ENCODE measurements at places on chromosomes 4 and X.
A peak's percentile ranks its signal among the peaks of the same experiment; 100 is the strongest.

DNA sequence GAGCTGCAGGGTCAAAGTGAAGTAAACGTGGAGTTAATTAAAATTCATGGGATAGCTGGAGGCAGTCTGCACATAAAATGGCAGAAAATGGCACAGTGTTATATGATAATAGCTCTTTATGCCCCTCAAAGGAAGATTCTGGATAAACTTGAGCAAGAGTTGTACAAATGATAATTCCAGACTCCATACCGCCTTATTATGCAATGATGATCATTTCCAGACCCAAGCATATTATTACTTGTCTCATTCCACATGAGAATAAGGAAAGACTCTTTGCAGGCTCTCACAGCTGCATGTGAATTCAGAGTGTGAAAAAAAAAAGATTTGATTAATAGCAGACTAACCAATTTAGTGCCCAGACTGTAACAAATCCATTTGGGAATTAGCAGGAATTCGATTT, 105.4 kb downstream of the STK32B start:
- no peak for DNase-seq

- DNase-seq, result no peak
These were observed 50.7 kb downstream of the CHST7 start for GRCh38 chrX:46624090-46624786.

- no peak for DNase-seq
These were observed 224.7 kb downstream of the ANTXR2 start for GRCh38 chr4:79848329-79848728.

DNA sequence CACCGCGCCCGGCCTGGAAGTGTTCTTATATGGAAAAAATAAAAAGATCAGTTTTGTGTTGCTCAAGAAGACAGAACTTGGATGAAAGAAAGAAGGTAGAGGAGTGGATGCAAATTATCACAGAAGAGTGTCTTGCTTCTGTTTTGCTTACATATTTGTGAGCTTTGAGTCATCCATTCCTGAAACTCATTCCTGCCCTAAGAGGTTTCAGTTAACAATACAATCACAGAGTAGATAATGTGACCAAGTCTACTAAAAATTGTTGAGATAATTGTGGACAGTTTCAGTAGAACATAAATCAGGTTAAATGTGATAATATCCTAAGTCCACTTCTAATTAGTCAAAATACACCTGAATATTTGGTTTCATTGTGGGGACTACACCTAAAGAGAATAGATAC, 26.4 kb upstream of the LRCH2 start:
- DNase-seq, result no peak

- no peak for DNase-seq
These were observed 61.8 kb downstream of the POLR2B start for GRCh38 chr4:57040510-57040909.

GRCh38 chrX:43016021-43016420, 238.1 kb upstream of the PPP1R2C start:
- DNase-seq, result no peak

DNA sequence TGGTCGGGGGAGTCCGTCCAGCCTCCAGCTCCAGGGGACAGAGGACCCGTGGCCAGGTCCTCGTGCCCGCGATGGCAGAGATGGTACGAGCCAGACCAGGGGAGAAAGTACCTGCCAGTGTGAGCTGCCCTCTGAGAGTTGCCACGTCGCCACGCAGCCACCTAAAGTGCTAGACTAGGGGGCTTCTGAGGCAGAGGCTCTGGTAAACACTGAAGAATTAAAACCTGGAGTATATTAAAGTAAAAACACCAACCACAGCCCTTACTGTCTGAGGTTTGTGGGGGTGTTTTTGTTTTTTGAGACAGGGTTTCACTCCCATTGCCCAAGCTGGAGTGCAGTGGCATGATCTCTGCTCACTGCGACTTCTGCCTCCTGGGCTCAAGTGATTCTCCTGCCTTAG, 60.1 kb upstream of the SORCS2 start:
- DNase-seq, result no peak

DNA sequence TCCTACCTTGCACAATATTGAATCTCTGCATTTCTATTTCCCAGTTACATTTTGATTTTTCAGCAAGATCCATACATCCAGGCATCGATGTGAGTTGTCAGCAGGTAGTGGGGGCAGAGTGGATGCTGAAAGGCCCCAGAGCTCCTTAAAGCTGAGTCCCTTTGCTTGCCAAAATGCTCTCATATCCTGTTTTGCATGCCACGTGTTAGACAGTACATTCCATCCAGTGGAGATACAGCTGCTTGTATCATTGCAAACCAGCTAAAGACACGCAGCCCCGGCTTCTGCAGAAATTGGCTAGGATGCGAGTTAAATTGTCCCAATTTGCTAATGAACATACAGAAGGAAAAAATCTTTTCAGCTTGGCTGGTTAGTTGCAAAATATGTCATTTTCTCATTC, 179.6 kb upstream of the MXRA5 start:
- no peak for DNase-seq

GRCh38 chrX:67612231-67612630, 68.4 kb downstream of the AR start:
- DNase-seq, result no peak

GRCh38 chr4:145822581-145822980, 116.0 kb downstream of the ZNF827 start:
- no peak for DNase-seq

DNA sequence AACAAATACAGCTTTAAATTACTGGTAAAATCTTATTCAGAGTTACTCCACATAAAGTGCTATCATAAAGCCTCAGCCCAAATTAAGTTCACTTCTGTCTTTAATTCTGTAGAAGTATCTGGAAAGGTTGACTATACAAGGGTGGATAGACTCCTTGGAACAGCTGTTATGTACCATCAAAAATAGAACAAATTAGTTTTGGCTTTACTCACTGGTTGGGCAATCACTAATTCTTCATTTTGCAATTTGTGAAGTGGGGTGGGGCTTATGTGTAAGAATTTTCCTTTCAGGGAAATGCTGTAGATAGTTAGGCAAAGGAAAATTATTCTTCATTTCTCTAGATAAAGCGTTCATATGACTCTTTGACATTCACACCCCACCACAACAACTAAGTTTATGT, 7.8 kb downstream of the DIAPH2 start:
- no peak for DNase-seq

GRCh38 chr4:89939994-89940393, 45.3 kb downstream of the MMRN1 start:
- DNase-seq, result no peak

- no peak for DNase-seq
These were observed 1.2 kb downstream of the CTSO start for GRCh38 chr4:155952501-155952901.

- no peak for DNase-seq
These were observed 554 bp downstream of the DCTD start for GRCh38 chr4:182916483-182917181.

GRCh38 chr4:113059449-113060182, 10.2 kb downstream of the ANK2 start:
- no peak for DNase-seq

GRCh38 chr4:27463816-27464215, 603.2 kb downstream of the STIM2 start:
- no peak for DNase-seq

DNA sequence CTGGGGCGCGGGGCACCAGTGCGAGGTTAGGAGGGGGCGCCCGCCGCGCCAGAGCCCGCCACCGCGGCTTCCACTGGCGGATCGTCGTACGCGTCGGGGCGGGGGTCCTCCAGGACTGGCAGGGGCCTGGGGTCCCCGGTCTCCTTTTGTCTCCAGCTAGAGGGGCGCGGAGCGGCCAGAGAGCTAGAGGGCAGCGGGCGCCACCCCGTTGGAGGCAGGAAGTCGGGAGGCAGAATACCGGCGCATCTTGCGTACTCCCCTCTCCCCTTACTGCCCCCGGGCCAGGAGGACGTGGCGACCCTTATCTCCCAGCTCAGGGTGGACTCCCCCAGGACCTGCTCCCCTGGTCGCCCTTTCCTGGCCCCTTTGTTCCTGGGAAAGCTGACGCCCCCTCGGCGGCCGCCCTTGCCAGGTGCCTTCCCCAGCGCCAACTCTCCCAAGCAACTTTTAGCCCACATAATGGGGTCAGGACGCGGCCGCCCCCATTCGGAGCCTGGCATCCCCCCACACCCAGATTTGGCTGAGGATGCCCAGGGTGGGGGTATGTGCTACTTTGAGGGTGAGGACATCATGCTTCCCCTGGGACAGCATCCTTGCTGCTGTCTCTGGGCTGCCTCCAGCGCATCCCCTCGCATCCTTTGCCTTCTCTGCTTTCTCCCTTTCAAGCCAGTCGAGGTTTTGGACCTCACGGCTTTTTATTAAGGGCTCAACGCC, 933 bp downstream of the CNKSR2 start:
- DNase-seq, result peak; percentile 26

GRCh38 chrX:12434493-12434892, 296.2 kb downstream of the FRMPD4 start:
- DNase-seq, result no peak

GRCh38 chr4:35757836-35758235, 486.5 kb downstream of the ARAP2 start:
- no peak for DNase-seq

DNA sequence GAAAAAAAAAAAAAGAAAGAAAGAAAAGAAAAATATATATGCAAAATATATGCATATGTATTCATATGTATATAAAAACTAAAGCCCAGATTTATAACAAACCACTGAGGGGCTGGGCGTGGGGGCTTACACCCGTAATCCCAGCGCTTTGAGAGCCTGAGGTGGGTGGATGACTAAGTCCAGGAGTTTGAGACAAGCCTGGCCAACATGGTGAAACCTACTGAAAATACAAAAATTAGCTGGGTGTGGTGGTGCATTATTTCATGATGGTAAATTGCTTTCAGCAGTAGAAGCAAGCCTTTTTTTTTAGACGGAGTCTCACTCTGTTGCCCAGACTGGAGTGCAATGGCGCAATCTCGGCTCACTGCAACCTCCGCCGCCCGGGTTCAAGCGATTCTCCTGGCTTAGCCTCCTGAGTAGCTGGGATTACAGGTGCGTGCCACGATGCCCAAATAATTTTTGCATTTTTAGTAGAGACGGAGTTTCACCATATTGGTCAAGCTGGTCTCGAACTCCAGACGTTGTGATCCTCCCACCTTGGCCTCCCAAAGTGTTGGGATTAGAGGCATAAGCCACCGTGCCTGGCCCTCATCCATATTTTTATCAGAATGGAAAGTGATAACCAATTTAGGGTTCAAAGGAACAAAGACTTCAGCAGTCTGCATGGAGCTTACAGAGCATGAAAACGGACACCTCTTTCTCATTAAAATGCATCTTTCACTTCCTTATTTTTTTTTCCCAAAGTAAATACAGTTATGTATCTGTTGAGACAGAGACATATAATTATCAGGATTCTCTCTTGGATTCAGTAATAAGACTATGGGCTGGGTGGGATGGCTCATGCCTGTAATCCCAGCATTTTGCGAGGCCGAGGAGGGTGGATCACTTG, 27.7 kb upstream of the MOB1B start:
- DNase-seq, result no peak

DNA sequence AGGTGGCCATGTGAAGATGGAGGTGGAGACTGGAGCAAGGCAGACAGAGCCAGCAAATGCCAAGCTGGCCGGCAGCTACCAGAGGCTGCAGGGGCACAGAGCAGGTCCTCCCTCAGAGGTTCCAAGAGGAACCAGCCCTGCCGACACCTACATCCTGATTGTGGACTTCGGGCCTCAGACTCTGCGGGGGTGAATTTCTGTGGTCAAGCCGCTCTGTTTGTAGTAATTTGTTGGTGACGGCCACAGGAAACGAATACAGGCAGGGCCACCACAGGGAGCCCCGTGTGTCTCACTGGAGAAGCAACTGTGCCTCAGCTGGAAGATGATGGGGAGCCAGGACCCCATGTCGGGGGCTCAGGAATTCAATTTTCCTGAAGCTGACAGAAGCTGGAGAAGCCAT, 28.3 kb downstream of the ZFYVE28 start:
- DNase-seq, result no peak

GRCh38 chr4:113012786-113013185, 36.7 kb upstream of the ANK2 start:
- DNase-seq, result no peak

- no peak for DNase-seq
These were observed 55.8 kb downstream of the CLCN5 start for GRCh38 chrX:49978176-49978575.

GRCh38 chr4:1834047-1834775, 21.7 kb downstream of the LETM1 start:
- DNase-seq, result no peak

- no peak for DNase-seq
These were observed 325.7 kb downstream of the PCDH7 start for GRCh38 chr4:31045724-31046318.

DNA sequence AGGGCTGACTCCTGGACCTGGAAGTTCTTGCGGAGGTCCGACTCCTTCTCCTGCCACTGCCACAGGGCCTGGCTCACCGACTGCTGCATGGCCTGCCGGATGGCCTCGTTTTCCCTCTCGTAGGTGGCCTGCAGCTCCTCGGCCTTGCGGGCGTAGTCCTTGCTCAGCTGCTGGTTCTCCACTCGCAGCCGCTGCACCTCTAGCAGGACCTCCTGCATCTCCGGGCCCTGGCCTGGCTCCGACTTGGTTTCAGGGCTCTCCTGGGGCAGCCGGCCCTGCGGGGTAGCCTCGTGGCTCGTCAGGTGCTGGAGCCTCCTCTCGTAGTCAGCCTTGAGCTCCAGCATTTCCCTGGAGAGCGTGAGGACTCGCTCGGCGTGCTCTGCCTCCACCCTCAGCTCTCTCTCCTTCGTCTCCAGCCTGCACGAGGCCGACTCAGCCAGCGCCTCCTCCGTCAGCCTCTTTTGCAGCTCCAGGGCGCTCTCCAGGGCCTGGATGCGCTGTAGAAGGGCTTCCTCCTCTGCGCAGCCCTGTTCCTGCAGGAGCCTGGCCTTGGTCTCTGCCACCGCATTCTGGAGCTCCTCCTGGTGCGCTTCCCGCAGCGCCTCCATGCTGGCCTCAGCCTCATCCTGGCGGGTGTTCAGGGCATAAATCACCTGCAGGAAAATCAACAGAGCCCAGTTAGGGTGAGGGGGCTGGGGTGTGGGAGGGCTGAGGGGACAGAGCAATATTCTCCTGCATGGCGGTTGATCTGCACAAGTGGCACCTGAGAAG, 72.2 kb downstream of the FAM184B start:
- no peak for DNase-seq

- DNase-seq, result no peak
These were observed 93.6 kb upstream of the FTHL17 start for GRCh38 chrX:31165241-31166035.

- no peak for DNase-seq
These were observed 225.1 kb upstream of the ANXA10 start for GRCh38 chr4:167867191-167867590.

DNA sequence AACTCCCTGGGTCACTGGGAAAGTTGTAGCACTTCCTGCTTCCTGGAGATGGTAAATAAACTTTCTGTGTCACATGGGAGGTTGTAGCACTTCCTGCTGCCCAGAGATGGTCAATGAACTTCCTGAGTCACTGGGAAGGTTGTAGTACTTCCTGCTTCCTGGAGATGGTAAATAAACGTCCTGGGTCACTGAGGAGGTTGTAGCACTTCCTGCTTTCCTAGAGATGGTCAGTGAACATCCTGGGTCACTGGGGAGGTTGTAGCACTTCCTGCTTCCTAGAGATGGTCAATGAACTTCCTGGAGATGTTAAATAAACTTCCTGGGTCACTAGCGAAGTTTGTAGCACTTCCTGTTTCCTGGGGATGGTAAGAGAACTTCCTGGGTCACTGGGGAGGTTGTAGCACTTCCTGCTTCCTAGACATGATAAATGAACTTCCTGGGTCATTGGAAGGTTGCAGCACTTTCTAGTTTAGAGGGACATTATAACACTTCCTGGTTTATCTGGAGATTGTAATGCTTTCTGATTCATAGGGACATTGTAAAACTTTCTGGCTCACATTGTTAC, 62.3 kb upstream of the CD99 start:
- DNase-seq, result no peak
